ENCODE measurements at places on chromosomes 5 and 9.

DNA sequence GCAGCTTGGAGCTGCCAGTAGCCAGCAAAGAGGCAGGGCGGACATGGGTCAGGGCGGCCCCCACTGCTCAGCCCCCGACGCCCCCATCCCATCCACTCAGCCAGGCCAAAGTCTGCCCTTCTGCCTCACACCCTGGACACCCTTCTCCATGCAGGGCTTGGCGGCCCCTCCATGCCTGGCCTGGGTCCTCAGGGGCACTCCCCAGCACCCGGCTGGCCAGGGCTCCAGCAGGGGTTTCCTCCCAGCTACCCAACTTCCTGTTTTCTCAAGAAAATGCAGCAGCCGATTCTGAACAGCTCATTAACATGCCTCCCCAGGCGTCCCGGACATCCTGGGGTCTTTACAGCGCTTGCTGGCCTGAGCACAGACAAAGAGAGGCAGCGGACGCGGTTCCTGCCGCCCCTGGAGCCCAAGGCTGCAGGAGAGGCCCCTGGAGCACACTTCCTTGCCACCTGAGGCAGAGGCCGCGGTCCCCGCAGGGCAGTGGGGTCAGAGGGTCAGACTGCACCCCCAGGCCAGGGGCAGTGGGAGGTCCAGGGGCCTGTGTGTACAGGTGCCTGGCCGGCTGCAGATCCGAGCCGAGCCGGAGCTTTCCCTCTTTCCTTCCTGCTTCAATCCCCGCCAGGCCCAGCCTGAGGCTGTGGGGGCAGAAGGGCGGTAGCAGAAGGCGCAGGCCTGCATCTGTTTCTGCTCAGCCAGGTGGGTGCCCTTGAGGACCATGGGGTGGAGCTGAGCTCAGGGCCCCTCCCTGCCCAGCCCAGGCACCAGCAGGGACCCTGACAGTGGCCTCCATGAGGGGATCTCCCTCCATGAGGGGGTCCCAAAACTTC lies 18.7 kb upstream of the NRARP start:
- DNase-seq, result peak; percentile 42

DNA sequence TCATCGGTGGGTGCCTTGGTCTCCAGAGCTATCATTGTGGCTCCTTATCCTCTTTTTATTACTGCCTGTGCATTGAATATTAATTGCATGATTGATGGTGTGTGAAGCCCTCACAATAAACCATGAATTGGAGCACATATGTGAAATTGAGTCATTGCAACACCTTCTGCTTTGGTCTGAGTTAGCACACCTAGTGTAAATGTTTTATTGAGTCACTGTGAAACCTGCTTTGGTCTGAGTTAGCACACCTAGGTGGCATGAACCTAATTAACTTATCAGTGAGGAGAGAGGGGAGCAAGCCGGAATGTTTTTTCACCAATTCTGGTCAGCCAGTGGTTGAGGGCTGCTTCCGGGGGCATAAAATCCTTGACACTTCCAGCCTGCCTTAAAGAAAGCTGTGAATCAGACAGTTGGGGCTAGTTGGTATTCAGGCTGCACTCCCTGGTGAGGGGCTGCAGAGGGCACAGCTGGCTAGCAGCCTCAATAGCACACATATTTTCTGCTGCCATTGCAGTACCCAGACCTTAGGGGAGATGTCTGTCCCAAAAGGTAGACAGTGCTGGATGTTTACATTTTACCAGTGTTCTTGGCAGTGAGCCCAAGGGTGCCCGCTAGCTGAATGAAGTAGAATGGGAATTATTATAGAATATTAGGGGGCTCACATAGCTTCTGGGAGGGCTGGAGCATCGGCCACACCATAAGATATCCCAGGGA lies 76.5 kb upstream of the GOLM1 start:
- DNase-seq, result no peak

GRCh38 chr5:17154211-17154996 lies 63.0 kb upstream of the BASP1 start:
- no peak for DNase-seq

DNA sequence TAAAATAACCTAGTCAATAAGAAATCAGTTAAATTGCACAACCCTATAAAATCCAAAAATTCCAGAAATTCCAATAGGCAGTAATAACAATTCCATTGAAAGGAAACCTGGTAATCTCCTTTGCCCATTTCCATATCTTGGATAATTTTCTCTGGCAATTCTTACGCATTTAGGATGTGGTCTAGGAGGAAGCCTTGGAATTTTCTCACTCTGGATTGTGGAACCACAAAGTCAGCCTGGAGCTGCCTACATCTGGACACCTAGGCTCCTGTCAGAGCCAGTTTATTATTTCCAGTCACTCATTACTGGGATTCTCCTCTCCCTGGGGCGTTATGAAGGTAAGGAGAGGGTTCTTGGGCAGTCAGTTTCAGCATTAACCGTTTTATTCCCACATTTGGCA lies 40.3 kb upstream of the GNE start:
- no peak for DNase-seq

GRCh38 chr9:92960561-92961290 lies 13.4 kb downstream of the FGD3 start:
- no peak for DNase-seq

DNA sequence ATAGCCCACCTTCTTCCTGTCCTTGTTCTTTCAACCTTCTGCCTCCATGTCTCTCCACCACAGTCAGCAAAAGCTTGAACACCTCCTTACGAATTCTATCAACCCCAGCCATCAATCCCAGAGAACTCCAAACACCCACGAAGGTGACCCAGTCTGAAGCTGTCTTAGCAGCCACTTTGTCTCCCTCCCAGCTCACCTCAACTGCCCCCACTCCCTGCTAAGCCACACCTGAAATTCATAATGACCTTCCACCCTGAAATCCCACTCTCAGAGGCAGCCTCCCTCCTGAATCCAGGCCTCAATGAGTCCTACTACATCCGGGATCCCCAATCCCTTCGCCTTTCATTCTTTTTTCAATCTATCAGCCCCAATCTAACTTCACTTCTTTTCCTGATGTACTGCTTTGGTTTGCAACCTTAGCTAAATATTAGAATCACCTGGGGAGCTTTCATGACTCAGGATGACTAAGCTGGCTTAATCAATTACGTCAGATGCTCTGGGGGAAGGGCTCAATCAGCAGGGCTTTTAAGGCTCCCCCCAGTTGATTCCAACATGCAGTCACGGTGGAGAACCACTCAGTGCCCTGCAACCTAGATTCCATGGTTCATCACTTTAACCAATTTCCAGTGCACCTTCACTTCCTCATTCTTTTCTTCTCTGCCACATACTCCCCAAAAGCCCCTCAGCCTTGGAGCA lies 32.2 kb downstream of the BHMT start:
- no peak for DNase-seq

DNA sequence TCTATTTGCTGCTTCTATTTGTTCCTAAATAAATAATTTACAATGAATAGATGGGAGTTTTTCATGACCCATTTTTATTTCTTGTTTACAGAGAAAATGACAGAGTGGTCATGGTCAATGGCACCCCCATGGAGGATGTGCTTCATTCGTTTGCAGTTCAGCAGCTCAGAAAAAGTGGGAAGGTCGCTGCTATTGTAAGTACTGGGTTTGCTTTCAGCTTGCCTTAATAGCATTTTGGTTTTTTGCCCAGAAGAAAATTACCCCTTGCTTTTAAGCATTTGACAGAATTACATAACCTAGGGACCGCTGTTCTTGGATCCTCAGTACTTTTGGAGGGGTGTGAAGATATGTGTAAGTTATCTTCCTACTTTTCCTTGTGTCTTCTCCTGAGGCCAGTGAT lies 44.1 kb downstream of the TJP2 start:
- no peak for DNase-seq
